Ascending aorta (tissue), 2 donors: ENCODE measurements at places on chromosomes 16 and 17. TPM values are rescaled to one million over a fixed set of nuclear protein-coding genes. Genes with fewer than 3 reads are reported as not detected.

BIRC5 gene
- total RNA-seq: 0.11 TPM

GRAPL gene
- not detected for total RNA-seq

- H3K4me1 ChIP-seq: peaks cover 15% of the 10 kb centered on the region
- no peak for DNase-seq
- H3K36me3 ChIP-seq: no peaks in the 10 kb centered on the region
- peak overlapping the region; percentile 1 for H3K27ac ChIP-seq
- peak overlapping the region; percentile 60 for H3K4me3 ChIP-seq
Measured at GRCh38 chr17:32519228-32520103, 32.7 kb downstream of the CDK5R1 start.

- H3K36me3 ChIP-seq: peaks cover 15% of the 10 kb centered on the region
- H3K4me1 ChIP-seq: peaks cover 8% of the 10 kb centered on the region
- H3K4me3 ChIP-seq: no peak overlapping the region
- DNase-seq: no peak
Measured at GRCh38 chr17:80964859-80965580, 26.6 kb upstream of the CHMP6 start.

- H3K4me3 ChIP-seq: no peak overlapping the region
- DNase-seq: no peak
- no peaks in the 10 kb centered on the region for H3K4me1 ChIP-seq
- no peaks in the 10 kb centered on the region for H3K36me3 ChIP-seq
- no peaks in the 10 kb centered on the region for H3K27me3 ChIP-seq
- no peak overlapping the region for H3K27ac ChIP-seq
Measured at GRCh38 chr17:38341035-38341721, 2.6 kb downstream of the GPR179 start.

DNA sequence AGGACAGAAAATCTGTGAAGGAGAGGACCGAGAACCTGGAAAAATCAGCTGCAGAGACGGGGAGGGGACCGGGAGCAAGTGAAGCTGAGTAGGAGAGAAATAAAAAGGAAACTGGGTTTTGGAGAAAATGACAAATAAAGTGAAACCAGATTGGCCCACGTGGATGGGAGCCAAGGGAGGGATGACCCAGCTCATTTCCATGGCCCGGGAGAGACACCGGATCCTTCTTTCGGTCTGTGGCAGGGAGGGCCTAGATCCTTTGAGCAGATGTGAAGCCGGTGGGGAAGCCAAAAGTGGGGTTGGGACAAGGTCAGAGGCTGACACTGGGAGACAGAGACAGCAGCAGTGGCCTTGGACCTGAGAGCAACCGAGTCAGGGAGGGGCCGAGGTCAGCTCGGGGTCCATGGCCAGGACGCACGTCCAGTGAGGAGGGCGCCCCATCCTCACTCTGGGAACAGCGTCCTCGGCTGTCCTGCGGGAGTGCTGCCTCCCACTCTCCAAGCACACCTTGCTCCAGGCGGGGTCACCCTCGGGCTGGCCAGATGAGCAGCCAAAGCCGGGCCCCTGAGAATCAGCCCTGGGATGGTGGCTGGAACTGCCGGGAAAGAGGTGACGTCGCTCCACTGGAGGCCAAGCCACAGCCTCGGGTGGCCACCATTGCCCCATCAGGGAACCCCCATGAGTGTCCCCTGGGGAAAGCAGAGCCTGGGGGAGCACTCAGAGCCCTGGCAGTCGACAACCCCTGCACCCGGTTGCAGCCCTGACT lies 50.8 kb upstream of the CDR2 start:
- H3K27ac ChIP-seq: peak overlapping the region; percentile 87
- H3K4me3 ChIP-seq: peak overlapping the region; percentile 39
- DNase-seq: peak; percentile 72
- H3K4me1 ChIP-seq: peaks cover 15% of the 10 kb centered on the region
- H3K27me3 ChIP-seq: no peaks in the 10 kb centered on the region

DNA sequence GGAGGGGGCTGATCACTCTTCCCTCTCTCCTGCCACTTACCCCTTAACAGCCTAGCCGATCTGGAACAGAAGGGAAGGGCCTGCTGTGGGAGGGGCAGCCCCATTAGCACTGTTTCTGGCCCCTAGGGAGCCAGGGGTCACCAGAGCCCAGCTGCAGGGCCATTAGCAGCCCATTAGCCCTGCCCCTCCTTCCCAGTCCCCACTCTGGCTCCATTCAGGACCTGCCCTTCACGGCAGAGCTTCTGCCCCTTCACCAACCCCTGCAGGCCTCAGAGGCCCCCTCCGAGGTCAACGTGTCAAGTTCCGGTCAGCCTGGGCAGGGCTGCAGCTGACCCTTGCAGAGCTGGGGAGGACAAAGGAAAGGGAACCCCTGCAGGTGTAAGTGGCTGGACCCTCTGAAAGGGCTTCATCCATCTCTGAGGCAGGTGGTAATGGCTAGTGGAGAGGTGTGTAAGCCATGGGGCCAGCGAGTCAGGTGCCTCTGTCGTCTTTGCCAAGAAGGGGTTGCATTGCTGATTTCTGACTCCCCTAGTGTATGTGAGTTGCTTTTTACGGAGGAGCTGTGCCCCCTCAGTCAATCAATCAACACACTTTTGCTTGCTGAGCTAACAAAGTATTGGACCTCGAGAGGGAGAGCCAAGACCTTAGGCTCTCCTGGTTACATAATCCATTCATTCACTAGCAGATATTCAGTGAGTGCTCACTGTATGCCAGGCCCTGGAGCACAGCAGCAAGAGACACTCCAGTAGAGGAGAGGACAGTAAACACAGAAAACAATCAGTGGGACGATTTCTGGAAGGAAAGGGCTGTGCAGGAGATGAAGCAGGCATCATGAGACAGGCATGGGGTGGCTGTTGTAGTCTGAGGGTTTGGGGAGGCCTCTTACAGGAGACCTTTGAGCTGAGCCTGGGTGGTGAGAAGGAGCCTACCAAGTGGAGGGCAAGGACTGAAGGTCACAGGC lies 18.2 kb upstream of the KCNJ12 start:
- DNase-seq: no peak
- no peaks in the 10 kb centered on the region for H3K36me3 ChIP-seq
- no peaks in the 10 kb centered on the region for H3K27me3 ChIP-seq
- H3K4me1 ChIP-seq: no peaks in the 10 kb centered on the region
- H3K4me3 ChIP-seq: no peak overlapping the region
